ENCODE measurements at places on chromosomes 2 and 18.

DNA sequence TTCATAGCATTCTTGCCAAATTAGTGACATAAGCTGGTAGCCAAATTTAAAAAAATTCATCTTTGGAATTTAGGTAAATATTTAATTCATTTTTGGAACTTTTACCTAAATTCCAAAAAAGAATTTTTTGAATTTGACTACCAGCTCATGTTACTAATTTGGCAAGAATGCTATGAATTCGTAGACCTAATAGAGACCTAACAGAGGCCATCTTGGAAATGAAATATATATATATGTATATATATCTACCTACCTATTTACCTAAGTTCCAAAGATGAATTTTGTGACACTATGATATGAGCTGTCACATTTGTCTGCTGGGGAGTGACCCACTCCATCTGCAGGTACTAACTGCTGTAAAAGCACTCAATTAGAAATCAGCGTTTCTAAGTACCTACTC is 65.6 kb downstream of the MYOM1 start:
- no peak for DNase-seq

- no peak for DNase-seq
These were observed 228.6 kb downstream of the CCDC74A start for GRCh38 chr2:131756141-131756907.

GRCh38 chr2:72973566-72974435 is 56.5 kb downstream of the EMX1 start:
- DNase-seq = peak; percentile 29

GRCh38 chr2:20796374-20796791 is 26.5 kb downstream of the LDAH start:
- DNase-seq = peak; percentile 41

DNA sequence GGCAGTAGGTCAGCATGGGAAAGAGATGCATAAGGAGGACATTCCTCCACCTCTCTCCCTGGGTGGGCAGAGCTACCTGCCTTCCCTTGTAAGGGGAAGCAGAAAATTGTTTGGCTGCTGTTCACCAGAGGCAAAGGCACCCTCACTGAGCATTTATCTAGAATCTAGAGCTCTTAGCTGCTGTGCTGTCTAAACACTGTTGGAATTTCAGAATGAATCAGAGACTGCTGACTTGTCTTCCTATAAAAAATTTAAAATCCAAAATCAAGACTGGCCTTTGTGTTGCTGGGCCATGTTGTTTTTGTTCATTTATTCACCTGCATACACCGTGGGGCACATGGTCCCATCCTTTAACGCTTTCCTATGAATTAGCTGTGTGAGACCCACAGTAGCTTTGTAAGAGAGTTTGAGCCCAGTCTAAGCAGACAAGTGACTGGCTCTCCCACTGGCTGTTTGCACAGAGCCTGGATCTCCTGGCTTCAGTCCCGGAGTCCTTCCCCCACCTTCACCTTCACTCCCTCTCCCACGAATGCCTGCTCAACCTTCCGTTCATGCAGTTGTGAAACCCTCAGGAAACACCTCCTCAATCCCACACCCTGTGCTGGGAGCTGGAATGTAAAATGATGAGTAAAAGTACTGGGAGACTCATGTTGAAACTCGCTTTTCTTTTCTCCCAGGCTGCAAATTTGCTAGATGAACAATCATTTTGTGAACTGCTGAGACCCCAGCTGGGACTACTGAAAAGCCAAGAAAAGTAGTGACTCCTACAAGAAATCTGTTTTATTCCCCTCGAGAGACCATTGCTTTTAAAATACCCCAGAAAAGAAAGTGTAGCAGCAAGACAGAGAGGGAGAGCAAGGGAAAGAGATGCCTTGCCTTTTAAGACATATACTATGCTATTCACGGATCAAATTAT is 76.2 kb downstream of the FAM168B start:
- no peak for DNase-seq

DNA sequence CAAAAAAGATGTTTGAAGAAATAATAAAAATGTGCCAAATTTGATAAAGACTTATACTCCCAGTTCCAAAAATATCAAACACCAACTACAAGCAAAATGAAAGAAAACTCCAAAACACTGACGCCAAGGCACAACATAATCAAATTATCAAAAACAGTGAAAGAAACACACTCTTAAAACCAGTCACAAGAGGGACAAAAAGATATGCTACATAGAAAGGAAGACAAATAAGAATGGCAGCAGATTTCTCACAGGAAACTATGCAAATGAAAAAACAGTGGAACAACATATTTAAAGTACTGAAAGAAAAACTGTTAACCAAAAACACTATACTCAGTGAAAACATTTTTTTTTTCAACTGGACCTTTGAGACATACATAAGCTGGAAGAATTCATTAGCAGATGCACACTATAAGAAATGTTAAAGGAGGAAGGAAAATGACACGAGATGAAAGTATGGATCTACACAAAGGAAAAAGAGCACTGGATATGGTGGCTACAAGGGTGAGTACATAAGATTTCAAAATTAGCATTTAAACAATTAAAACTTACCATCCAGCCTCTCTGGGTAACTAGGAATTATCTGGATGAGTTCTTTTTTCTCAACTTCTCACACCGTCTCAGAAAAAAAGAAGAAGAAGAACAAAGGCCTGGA is 94.0 kb upstream of the ACVR1C start:
- no peak for DNase-seq

GRCh38 chr2:148619560-148620195 is 24.9 kb upstream of the EPC2 start:
- no peak for DNase-seq

DNA sequence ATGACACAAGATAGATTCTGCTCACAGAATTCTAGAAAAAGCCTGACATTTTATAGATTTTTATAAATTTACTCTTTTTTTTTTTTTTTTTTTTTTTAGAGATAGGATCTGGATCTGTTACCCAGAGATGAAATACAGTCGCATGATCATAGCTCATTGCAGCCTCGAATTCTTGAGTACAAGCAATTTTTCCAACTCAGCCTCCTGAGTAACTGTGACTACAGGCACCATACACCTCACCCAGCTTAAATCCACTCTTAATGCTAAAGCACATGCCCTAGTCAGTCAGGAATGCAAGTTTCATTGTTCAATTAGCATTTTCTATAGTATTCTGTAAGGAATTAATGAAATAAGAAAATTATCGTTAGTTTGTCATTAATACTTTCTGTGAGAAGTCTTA is 32.1 kb upstream of the WDR75 start:
- DNase-seq = no peak

GRCh38 chr18:45920367-45920766 is 46.8 kb downstream of the EPG5 start:
- peak; percentile 63 for DNase-seq

DNA sequence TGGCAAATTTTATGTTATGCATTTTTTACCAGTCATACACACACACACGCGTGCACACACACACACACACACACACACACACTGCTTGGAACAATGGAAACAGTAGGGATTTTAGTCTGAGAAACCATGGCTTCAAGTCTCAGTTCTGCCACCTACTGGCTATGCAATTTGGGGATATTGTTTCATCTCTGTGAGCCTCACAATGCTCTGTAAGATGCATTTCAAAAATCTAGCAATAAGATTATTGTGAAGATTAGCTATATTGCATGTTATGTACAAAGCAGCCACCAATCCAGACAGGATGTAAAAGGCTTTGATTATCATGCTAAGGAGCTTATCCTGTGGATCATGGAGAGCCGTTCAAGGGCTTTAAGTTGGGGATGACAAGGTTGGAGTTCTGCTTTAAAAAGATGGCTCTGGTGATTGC is 401.4 kb downstream of the NBAS start:
- DNase-seq = peak; percentile 48
